Small intestine (tissue), 16 donors: ENCODE measurements at places on chromosomes 13 and 19.

DNA sequence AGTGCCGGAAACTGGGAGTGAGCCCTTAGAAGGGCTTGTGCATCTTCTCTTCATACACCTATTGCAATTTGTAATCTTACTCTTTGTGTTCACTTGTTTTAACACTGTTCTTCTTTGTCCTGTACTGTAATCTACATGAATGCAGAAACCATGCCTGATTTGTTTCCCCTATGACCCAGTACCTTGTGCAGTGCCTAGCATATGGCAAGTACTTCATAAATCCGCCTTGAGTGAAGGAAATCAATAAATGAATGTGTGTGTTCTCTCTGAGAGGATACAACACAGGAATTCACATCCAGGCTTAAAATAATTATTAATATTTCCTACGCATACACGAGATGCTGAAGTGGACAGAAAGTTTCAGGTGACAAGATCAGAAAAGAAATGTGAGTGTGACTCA is 172.6 kb downstream of the GPC6 start:
- H3K4me1 ChIP-seq, result no peaks in the 10 kb centered on the region
- no peak overlapping the region for H3K27ac ChIP-seq
- no peaks in the 10 kb centered on the region for H3K27me3 ChIP-seq
- DNase-seq, result no peak

DNA sequence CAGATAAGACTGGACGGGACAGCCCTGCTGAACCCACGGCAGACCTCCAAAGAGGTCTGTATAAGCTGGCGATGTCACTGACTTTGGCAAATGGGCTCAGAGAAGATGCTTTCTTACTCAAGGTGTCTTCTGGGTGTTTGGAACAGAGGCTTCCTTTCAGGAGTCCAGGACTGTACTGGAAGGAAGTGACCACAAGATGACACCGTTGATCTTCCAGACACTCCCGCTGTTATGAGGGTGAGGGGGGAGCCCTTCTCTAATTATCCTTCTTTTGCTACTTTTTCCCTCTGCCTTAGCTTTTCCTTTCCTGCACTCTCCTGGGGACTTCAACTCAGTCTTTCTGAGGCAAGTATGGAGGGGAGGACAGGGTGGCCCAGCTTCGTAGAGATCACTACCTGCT is 65.2 kb upstream of the ZNF599 start:
- H3K4me1 ChIP-seq, result peaks cover 35% of the 10 kb centered on the region
- H3K27ac ChIP-seq, result no peak overlapping the region
- H3K27me3 ChIP-seq, result no peaks in the 10 kb centered on the region
- no peak for DNase-seq
- H3K4me3 ChIP-seq, result no peak overlapping the region

DNA sequence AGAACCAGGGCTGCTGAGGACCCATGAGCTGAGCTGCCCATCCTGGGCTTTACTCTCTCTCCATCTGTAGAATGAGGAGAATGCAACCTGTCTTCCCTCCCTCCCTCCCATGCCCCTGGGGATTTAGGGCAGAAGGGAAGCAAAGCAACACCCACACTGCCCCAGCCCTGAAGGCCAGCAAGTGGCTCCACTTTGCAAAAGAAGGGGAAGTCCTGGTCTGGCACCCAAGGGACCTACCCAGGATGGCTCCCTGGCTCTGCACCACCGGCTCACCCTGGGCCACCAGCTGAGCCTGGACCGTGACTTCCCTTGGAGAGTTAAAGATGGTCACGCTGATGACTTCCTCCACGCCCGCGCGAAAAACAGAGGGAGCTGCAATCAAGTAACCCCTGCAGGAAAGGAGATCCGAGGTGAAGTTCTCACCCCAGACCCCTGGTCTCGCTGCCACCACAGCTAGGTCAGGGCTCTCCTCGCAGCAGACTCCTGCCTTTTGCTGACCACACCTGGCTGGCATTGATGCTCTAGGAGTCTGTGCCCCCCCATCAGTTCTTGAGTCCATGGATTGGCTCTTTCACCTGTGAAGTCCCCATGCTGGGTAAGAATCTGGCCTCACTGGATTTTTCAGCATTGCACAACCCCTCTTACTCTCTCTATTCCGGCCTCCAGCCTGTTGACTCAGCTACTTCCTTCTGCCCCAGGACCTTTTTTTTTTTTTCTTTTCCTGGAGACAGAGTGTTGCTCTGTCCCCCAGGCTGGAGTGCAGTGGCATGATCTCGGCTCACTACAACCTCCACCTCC is 4.6 kb downstream of the CPAMD8 start:
- H3K4me1 ChIP-seq, result no peaks in the 10 kb centered on the region
- H3K27me3 ChIP-seq, result peaks cover 17% of the 10 kb centered on the region
- no peak overlapping the region for H3K4me3 ChIP-seq
- no peaks in the 10 kb centered on the region for H3K36me3 ChIP-seq

GRCh38 chr13:48626077-48626449 is 27.7 kb upstream of the CYSLTR2 start:
- DNase-seq, result peak; percentile 75
- H3K36me3 ChIP-seq, result no peaks in the 10 kb centered on the region
- H3K4me3 ChIP-seq, result no peak overlapping the region
- H3K27me3 ChIP-seq, result no peaks in the 10 kb centered on the region
- H3K27ac ChIP-seq, result peak overlapping the region; percentile 94

- H3K36me3 ChIP-seq, result no peaks in the 10 kb centered on the region
- H3K27me3 ChIP-seq, result no peaks in the 10 kb centered on the region
- no peak for DNase-seq
- H3K4me3 ChIP-seq, result no peak overlapping the region
Measured at GRCh38 chr13:48879432-48879831, 96.3 kb upstream of the FNDC3A start.

- H3K4me3 ChIP-seq, result no peak overlapping the region
- H3K27ac ChIP-seq, result no peak overlapping the region
- no peaks in the 10 kb centered on the region for H3K4me1 ChIP-seq
- H3K36me3 ChIP-seq, result peaks cover 13% of the 10 kb centered on the region
Measured at GRCh38 chr13:95763601-95764000, 86.7 kb downstream of the DNAJC3 start.

- no peaks in the 10 kb centered on the region for H3K27me3 ChIP-seq
- H3K4me1 ChIP-seq, result no peaks in the 10 kb centered on the region
- H3K36me3 ChIP-seq, result no peaks in the 10 kb centered on the region
- DNase-seq, result peak; percentile 25
- H3K27ac ChIP-seq, result no peak overlapping the region
Measured at GRCh38 chr19:33740811-33741396, 55.8 kb upstream of the KCTD15 start.

DNA sequence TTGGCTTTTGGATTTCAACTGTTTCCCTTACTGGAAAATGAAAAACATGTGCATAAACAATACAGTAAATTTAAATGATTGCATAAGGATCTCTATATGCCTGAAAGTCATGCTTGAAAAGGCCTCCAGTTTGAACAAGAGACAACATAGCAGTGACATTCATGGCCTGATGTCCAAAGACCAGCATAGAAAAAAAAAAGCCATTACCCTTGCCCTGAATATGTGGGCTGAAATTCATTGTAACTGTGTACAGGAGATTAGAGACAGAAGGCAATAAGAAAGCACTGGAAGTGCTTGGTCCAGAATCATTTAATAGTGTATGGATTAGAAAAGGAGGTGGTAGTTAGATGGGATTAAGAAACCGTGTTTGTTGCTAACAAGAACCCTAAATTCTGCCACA is 15.4 kb downstream of the MIR17HG start:
- no peak overlapping the region for H3K27ac ChIP-seq
- no peaks in the 10 kb centered on the region for H3K4me1 ChIP-seq
- no peak for DNase-seq
- H3K4me3 ChIP-seq, result no peak overlapping the region
- H3K27me3 ChIP-seq, result no peaks in the 10 kb centered on the region

GRCh38 chr19:48196933-48197665 is 26.6 kb downstream of the ZSWIM9 start:
- no peak overlapping the region for H3K4me3 ChIP-seq
- H3K27me3 ChIP-seq, result no peaks in the 10 kb centered on the region
- no peak overlapping the region for H3K27ac ChIP-seq
- H3K4me1 ChIP-seq, result no peaks in the 10 kb centered on the region

- no peak for DNase-seq
- H3K27me3 ChIP-seq, result peaks cover 2% of the 10 kb centered on the region
- no peaks in the 10 kb centered on the region for H3K36me3 ChIP-seq
- no peak overlapping the region for H3K27ac ChIP-seq
- no peak overlapping the region for H3K4me3 ChIP-seq
- H3K4me1 ChIP-seq, result no peaks in the 10 kb centered on the region
Measured at GRCh38 chr19:1307320-1307719, 21.6 kb downstream of the EFNA2 start.

DNA sequence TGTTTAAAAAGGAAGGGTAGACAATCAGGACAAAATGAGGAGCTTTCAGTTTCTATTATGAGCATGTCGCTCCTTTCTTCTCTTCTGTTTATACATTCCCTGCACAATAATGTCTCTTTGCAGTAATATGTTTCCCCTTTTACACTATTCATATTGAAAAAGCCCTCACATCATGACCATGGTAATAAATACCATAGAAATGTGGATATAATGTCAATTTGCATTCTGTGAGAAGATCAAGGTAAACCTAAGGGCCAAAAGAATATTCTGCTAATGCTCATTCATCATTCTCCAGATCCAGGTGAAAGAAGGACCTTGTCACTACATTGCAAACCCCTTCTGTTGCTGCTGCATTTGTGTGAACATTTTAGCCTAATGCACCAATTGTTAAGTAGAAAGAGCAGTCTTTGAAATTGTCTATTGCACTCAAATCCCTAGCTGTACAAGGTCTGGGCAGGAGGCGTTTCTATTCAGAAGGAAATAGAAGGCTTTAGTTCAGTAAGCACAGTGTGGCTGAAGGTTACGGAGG is 117.6 kb upstream of the SOX21 start:
- no peaks in the 10 kb centered on the region for H3K4me1 ChIP-seq
- no peaks in the 10 kb centered on the region for H3K36me3 ChIP-seq
- no peak overlapping the region for H3K27ac ChIP-seq
- no peak for DNase-seq
- H3K27me3 ChIP-seq, result peaks cover 2% of the 10 kb centered on the region

GRCh38 chr13:49630580-49630979 is 2.3 kb downstream of the ARL11 start:
- H3K4me1 ChIP-seq, result no peaks in the 10 kb centered on the region
- no peak overlapping the region for H3K27ac ChIP-seq
- H3K4me3 ChIP-seq, result no peak overlapping the region
- no peaks in the 10 kb centered on the region for H3K27me3 ChIP-seq
- no peak for DNase-seq

- H3K27me3 ChIP-seq, result no peaks in the 10 kb centered on the region
- peak overlapping the region; percentile 42 for H3K27ac ChIP-seq
- peak; percentile 82 for DNase-seq
- H3K4me1 ChIP-seq, result no peaks in the 10 kb centered on the region
- no peaks in the 10 kb centered on the region for H3K36me3 ChIP-seq
Measured at GRCh38 chr19:21604351-21604926, 99.0 kb downstream of the ZNF429 start.

- H3K27me3 ChIP-seq, result no peaks in the 10 kb centered on the region
- peaks cover 4% of the 10 kb centered on the region for H3K36me3 ChIP-seq
- H3K27ac ChIP-seq, result no peak overlapping the region
- H3K4me1 ChIP-seq, result no peaks in the 10 kb centered on the region
- H3K4me3 ChIP-seq, result no peak overlapping the region
Measured at GRCh38 chr13:113610266-113610665, 25.7 kb downstream of the TFDP1 start.

- no peaks in the 10 kb centered on the region for H3K4me1 ChIP-seq
- no peak overlapping the region for H3K4me3 ChIP-seq
- H3K27ac ChIP-seq, result no peak overlapping the region
- no peaks in the 10 kb centered on the region for H3K36me3 ChIP-seq
- DNase-seq, result no peak
Measured at GRCh38 chr13:20869540-20869939, 33.0 kb downstream of the XPO4 start.

- no peak overlapping the region for H3K4me3 ChIP-seq
- H3K4me1 ChIP-seq, result no peaks in the 10 kb centered on the region
- H3K36me3 ChIP-seq, result no peaks in the 10 kb centered on the region
- no peak overlapping the region for H3K27ac ChIP-seq
- DNase-seq, result no peak
- no peaks in the 10 kb centered on the region for H3K27me3 ChIP-seq
Measured at GRCh38 chr19:56980906-56981305, 138.9 kb upstream of the USP29 start.

DNA sequence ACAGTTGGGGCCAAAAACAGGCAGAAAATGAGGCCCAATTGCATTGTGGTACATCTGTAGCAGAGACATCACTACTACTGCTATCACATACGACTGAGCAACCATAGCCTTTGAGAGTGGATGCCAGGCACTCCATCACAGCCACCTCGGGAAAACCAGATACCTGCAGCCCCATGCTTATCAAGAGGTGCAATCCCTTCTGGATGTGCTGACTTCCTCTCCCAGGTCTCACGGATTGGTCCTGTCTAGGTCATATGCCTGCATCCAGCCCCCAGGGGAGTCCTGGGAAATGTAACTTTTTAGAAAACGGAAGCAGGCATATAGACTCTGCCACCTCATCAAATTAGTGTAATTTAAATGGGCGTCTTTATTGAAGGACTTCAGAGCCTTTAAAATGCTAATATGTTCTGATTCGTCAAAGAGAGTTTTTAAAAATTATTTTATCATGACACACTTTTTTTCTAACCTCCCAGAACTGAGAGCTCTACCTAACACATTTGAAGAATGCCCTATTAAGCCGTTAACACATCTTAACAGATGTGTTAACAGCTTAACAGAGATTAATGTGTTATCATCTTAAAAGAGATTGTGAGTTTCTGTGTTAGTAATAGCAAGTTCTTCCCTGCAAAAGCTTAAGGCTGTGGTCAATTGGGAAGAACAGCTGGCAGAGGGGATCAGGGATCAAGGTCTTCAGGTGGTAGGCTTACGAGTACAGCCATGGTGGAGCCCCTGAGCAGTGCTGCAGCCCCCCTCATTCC is 63.9 kb downstream of the DLEU7 start:
- no peaks in the 10 kb centered on the region for H3K4me1 ChIP-seq
- DNase-seq, result no peak
- no peak overlapping the region for H3K4me3 ChIP-seq

DNA sequence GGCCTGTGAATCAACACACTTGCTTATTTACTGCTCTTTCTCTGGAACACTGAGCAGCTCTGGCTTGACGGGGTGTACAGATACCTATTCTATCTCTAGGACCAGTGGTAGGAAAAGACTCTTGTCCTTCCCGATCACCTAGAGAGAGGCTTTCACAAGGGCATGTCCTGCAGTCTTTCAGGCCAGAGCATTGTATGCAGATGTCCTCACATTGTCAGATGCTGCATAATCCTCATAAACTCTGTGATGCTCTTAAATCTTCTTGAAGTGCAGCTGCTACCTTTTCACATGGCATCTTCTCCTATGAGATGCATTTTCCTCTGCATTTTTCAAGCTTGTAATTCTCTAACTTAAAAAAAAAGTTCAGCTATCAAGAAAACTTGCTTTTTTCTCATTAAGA is 369.4 kb downstream of the OLFM4 start:
- H3K27me3 ChIP-seq, result no peaks in the 10 kb centered on the region
- H3K4me3 ChIP-seq, result no peak overlapping the region
- no peaks in the 10 kb centered on the region for H3K36me3 ChIP-seq
- H3K4me1 ChIP-seq, result no peaks in the 10 kb centered on the region
- no peak for DNase-seq
- H3K27ac ChIP-seq, result no peak overlapping the region

DNA sequence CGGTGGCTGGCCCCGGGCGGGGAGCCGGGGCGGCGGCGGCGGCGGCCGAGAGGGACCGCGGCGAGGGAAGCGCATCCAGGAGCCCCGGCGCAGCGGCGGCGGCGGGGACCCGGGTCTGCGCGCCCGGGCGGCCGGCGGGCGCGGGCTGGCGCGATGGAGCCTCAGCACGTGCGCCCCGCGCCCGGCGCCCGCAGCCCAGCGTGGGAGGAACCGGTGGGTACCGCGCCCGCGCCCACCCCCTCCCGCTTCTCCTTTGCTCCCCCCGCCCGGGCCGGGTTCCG is 7.8 kb upstream of the DGKH start:
- H3K27ac ChIP-seq, result peak overlapping the region; percentile 53
- H3K4me3 ChIP-seq, result peak overlapping the region; percentile 87
- no peak for DNase-seq
- H3K27me3 ChIP-seq, result no peaks in the 10 kb centered on the region
- H3K36me3 ChIP-seq, result no peaks in the 10 kb centered on the region
